ENCODE measurements at places on chromosomes 5 and 9.

GRCh38 chr9:130034570-130034969 lies 8.4 kb downstream of the FNBP1 start:
- no peak for DNase-seq

DNA sequence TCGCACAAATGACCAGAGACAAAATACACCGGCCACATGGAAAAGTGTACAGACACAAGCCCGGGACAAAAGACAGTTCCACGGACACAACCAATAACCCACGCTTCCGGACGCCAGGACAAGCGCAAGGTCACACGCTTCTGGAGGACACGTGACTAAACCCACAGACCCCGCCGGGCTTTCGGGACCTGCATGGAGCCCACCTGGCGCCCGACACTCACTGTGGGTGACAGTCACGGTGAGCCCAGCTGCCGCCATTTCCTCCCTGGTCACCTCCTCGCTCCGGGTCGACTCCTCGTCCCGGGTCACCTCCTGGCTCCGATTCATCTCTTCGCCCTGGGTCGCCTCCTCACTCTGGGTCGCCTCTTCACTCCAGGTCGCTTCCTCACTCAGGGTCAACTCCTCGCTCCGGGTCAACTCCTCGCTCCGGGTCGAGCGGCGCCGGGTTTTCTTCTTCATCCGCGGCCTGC lies 470 bp downstream of the BAG1 start:
- no peak for DNase-seq

GRCh38 chr9:20640331-20641187 lies 18.3 kb upstream of the MLLT3 start:
- no peak for DNase-seq

DNA sequence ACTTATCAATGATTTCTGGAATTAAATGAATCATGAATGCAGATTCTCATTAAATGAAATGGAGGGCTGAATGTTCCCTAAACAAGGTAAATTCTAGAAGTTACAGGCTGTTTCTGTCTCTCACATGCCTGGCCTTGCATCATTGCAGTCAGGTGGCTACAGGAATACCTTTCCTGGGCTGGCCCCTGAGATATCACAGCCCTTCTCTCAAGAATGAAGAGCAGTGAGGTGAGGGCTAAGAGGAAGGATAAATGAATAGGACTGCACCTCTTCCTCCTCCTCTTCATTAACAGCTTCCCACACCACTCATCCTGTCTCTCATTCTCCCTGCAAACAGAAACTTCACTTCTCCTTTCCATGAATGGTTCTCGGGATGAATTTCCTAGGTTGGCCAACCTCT lies 22.5 kb downstream of the ARHGEF28 start:
- no peak for DNase-seq

DNA sequence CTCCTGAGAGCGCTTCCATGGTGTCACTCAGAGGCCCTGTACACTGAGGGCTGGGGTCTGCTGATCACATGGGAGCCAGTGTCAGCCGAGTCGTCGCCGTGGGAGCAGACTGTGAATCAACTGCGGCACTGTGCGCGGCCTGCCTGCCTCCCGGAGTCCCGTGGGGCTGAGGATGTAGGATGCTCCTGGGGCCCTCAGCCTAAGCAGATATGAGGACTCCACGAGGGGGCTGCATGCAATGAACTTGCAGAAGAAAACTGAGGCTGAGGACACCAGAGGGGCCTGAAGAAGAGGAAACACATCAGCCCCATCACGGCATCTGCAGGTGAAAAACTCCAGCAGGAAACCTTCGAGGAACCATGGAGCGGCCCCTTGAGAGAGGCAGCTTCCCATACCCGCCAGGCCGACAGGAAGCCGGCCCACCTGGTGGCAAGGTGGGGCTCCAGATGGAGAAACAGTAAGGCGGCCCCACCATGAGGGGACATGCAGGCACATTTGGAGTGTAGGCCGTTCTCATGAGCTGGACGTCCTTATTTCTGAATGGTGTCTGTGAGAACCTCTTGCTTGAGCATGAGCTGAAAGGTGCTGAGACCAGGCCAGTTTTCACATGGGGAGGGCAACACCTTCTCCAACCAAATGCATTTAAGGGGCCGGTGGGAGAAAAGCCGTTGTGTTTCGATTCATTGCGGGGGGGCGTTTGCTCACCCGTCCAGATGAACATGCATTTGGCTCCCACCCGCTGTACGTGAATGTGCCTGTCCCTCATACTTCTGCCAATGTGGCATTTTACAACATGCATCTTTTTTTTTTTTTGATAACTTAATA lies 35.2 kb upstream of the ADAMTS2 start:
- DNase-seq = no peak

DNA sequence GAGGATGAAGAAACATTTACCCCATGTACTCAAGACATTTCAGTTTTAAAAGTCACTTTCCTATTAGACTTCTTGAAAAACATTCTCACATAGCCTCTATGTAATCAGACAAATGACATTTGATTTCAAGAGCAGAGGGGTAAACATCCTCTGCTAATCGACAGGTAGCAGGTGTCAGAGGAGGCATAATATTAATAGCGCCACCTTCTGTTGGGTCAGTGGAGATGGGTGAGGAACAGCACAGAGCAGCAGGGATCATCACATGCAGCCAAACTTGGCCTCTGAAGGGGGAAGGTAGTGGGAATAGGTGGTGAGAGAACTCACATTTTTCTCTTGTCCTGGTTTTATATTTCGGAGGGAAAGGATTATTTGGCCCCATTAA lies 3.3 kb upstream of the LSM11 start:
- DNase-seq = no peak

GRCh38 chr5:168592014-168592368 lies 12.8 kb upstream of the PANK3 start:
- no peak for DNase-seq

- DNase-seq = no peak
Observed at GRCh38 chr5:143791848-143792731, 19.9 kb upstream of the HMHB1 start.

DNA sequence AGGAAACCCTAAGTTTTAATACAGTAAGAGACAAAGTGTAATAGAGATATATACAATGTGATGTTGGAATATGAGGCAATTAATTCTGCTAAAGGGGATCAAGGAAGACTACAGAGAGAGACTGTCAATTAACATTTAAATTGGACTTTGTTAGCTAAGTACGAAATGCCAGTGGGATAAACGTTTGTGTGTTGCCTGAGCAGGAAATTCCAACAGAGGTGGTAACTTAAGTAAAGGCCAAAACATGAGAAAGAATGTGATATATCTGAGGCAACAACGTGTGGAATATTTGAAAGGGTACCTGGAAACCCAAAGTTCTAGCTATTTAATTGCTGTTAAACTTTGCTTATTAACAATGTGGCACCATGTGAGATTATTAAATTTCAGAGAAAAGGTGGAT lies 1666.9 kb upstream of the WWC1 start:
- DNase-seq = no peak

DNA sequence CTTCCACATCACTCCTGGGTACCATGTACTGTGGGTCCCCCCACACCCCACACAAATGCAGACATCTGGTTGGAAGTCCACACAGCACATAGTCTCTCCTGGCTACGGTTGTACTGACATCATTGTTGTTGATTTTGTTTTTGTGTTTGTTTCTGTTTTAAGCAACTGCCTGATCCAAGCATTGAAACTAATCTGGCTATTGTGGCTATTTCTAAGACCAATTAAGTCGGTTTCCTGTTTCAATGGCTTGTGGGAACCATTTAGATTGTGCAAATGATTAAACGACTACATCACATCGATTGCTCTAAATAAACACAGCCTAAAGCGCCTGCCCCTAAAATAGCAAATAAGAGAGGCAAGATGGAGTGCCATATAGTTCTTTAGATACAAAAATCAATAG lies 226.8 kb upstream of the IRX4 start:
- DNase-seq = no peak

DNA sequence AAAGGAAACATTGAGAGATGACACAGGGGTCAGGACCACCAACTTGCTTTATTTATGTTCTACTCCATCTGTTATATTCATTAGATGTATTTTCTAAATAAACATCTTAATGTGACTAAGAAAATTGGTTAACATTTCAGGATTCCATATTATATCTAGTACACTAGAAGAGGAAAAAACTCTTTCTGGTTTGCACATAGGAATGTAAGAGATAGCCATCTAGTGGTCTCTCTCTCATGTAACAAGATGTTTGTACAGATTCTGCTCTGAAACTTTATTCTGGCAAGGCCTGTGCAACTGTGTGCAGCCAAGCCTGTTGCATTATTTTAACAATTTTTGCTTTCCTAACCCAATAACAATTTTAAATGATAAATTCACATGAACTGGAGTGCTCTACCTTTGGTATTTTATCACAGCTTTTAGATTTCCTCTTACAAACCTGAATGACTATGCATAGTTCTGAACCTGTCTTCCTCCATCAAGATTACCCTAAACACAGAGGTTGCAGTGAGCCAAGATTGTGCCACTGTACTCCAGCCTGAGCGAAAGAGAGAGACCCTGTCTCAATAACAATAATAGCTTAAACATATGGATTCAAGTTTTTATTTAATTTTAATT lies 148.2 kb downstream of the GIN1 start:
- DNase-seq = no peak
